ENCODE measurements at places on chromosomes 16 and 17.

GRCh38 chr17:40453881-40454612 lies 10.8 kb downstream of the IGFBP4 start:
- no peak for DNase-seq

- DNase-seq, result no peak
Measured at GRCh38 chr17:27475981-27476895, 20.0 kb downstream of the KSR1 start.

DNA sequence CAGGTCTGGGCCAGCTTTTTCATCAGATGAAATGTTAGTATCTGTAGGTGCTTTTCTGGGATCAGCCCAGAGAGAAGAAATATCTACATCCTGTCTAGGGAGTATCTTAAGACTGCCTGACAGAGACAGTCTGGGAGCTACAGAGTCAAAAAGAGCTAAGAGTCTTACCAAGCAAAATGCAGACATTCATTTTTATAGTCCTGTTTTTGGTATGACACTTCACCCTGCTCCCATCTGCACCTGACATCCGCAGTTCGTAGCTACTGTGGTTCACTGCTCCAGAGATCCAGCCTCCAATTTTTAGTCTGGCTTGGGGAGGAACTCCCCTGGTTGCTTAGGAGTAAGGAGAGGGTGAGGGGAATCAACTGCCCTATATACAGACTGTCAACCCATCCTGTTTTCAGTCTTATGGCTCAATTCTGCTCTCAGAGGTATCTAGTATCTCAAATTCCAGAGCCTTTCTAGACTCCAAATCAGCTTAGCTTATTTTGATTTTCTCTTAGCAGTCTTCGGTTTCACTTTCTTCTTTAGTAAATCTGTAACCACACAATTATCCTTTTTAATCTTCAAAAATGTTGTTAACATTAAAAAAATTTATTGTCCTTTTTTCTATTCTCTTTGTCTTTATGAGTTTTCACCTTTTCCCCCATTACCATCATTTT lies 97.8 kb downstream of the TMEM100 start:
- no peak for DNase-seq

DNA sequence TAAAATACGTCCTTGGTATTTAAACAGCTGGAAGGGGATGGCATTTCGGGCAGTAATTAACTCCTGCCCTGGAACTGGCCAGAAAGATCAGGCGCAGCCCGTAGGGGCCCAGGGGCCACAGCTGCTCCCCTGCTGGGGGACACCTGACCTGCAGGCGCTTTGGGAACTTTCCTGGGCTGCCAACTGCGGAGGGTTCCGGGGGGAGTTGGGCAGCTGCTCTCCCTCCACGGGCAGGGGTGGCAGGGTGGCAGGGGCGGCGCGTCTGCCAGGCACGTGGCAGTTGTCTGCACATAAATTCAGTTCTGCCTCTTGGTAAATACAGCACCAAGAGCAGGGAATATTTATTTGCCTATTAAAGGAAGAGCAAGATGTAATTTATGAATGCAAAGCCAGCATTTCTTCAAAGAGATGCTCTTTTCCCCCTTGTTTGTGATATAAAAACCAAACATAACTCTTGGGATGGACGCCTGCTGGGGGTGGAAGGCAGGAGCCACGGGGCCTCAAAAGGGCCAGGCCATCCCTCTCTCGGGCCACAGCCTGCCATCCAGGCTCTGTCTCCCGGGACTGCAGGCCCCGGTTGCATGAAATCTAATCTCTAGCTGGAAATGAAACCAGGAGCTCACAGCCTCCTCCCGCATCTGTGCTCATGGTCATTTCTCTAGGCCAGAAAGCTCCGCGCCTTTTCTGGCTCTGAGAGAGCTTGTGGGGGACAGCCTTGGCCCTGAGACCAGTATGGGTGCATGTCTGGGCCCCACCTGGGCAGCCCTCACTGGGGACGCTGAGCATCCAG lies 29.9 kb upstream of the CHMP6 start:
- no peak for DNase-seq

DNA sequence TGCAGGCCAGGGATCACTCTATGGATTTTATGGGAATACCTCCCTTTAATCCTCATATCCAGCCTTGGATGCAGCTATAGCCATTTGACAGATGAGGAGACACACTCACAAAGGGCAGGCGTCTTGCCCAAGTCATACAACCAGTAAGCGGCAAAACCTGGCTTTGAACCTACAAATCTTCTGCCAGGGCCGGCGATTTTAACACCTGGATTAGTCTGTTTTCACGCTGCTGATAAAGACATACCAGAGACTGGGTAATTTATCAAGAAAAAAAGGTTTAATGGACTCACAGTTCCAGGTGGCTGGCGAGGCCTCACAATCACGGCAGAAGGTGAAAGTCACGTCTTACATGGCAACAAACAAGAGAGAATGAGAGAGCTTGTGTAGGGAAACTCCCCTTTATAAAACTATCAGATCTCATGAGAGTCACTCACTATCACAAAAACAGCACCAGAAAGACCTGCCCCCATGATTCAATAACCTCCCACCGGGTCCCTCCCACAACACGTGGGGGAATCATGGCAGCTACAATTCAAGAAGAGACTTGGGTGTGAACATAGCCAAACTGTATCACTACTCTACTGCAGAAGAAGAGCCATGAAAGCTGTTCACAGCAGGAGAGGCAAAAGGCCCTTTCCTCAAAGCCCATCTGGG lies 67.5 kb downstream of the XYLT1 start:
- DNase-seq, result no peak

GRCh38 chr16:81625544-81626153 lies 153.4 kb upstream of the PLCG2 start:
- no peak for DNase-seq

DNA sequence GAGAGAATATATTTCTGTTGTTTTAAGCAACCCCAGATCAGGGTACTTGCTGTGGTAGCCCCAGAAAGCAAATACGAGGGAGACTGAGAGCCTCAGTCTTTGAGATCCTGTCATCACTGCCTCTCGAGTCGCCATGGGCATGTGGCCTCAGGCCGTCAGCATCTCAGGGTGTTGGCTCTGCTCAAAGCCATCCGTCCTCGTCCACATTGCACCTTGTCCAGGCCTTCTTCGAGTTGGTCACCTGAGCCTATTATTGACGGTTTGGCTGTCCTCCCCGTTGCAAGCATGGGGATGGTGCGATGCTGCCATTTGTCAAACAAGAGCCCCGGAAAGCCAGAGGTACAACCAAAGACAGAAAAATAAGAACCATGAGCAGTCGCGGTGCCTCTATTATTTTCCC lies 136.9 kb downstream of the IRF8 start:
- no peak for DNase-seq

- no peak for DNase-seq
Measured at GRCh38 chr16:16148755-16149154, 74.5 kb downstream of the ABCC6 start.

All from OCI-LY7 (cell line).